ENCODE measurements at places on chromosomes 1 and 21.

DNA sequence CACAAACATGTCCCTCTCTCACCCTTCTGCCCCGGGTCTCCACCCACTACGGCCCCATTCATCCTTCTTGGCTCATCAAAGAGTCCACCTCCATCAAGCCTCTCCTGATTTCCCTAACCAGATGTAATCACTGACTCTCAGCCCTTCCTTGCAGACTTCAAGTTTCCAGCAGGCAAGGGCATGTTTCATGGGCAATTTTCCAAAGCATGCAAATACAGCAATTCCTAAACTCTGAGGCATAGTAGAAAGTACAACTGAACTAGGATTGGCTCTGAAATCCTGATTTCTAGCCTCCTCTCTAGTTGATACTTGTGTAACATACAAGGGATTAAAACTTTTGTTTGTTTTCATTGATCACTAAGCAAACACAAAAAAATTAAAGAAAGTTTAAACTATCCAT lies 109.1 kb upstream of the GADD45A start:
- DNase-seq: no peak

DNA sequence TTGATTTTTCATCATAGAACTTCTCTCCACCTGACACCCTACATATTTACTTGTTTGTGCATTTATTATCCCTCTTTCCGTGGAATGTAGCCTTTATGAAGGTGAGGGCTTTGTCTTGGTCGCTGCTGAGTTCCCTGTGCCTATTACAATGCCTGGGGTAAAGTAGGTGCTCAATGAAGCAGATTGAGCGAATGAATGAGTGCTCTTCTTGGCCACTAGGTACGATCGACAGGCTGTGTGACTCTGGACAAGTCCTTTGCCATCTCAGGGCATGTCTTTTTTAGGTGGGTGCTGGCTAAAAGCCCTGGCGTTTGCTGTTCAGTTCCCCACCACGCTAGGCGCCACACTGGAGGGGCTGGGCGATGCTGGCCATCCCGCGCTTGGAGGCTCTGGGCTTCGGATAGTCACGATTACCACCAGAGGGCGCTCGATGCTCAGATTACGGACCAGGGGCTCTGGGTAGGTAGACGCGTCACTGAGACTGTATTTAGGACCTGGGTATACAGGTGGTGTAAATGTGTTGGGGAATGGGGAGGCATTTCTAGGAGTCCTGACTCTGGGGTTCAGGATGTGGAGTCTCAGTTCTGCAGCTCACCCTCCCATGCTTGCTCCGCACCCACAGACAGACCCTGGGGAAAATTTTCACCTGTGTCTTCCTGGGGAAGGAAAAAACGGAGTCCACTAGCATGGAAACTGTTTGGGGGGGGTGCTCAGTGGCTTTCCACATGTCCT lies 71.0 kb upstream of the CSF3R start:
- peak; percentile 70 for DNase-seq

DNA sequence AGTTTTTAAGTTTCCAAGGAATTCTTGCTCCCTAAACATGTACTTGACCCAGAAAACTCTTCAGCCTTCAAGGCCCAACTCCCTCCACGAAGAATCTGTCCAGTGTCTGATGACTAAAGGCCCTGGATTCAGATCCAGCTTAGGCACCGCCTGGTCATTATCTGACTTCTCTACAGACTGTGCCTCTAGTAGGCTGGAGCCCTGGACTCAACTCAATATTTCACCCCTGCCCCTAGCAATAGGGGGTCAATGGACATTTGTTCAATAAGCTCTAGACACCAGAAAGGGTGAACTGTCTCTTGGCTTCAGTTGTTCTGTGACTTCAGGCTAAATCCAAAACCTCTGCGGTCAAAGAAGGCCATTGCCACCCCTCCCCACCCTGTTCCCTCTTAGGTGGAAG lies 34.5 kb downstream of the NUAK2 start:
- DNase-seq: no peak

DNA sequence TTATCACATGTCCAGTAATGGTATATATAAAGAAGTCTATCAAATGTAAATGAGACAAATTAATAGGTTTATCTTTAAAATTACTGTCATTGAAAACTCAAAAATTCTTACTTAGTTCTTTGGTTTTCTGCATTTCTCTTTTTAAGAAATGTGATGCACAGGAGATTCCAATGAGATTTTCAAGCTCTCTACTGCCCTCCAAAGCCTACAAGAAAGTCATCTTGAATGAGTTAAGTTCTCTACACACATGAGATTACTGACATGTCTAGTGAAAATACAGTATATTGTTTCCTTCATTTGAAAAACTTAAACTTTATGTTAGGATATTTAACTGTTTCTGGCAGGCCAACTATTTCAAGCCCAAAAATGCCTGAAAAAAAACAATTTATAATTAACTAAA lies 68.8 kb downstream of the ITGB3BP start:
- DNase-seq: no peak

DNA sequence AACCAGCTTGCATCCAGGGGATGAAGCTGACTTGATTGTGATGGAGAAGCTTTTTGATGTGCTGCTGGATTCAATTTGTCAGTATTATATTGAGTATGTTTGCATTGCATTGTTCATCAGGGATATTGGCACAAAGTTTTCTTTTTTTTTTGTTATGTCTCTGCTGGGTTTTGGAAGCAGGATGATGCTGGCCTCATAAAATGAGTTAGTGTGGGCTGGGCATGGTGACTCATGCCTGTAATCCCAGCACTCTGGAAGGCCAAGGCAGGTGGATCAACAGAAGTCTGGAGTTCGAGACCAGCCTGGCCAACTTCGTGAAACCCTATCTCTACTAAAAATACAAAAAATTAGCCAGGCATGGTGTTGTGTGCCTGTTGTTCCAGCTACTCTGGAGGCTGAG lies 8.6 kb downstream of the OR2L3 start:
- no peak for DNase-seq

DNA sequence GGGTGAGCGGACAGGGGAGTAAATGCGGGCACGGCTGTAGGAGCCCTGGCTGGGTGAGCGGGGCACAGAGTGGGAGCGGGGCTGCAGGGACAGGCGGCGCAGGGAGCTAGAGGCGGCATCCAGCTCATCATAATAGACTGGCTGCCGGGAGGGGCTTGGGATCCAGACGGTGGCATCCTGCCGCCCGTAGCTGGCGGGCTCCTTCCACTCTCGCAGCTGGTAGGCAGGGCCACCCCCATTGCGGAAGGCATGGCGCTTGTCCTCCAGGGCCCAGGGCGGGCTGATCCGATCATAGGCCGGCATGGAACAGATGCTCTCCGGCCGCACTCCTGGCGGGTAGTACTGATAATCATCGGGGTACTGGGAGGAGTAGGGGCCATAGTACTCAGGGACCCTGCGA lies 43.7 kb upstream of the GOLT1A start:
- no peak for DNase-seq

DNA sequence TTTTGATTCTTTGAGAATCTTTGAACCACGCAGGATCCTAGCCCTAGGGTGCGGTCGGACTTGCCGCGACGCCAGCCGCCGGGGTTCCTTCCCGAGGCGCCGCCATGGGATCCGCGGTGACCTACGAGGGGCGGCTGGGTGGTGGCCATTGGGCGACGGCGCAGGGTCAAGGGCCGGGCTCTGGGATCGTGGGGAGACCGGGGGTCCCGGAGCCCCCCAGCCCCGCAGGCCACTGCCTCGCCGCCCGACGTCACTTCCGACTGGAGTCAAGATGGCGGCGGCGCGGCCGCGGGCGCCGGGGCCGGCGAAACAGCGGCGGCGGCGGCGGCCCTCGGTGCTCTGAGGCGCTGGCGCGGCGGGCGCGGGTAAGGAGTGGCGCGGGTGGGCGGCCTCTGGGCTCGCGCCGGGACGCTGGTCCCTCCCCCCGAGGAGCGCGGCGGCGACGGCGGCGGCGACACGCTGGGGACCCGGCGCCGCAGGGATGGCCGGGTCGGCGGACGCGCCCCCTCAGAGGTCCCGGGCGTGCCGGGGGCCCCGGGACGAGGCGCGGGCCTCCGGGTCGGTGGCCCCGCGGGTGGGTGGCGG lies at the start of gene PRDM2:
Gene PRDM2 (plus strand): TSS at position 253 of the 585 bp plus-strand sequence. CDS start 15,418 bp downstream, outside the sequence.
- DNase-seq: peak; percentile 51

GRCh38 chr1:197690074-197690473 lies 85.2 kb downstream of the DENND1B start:
- peak; percentile 21 for DNase-seq

DNA sequence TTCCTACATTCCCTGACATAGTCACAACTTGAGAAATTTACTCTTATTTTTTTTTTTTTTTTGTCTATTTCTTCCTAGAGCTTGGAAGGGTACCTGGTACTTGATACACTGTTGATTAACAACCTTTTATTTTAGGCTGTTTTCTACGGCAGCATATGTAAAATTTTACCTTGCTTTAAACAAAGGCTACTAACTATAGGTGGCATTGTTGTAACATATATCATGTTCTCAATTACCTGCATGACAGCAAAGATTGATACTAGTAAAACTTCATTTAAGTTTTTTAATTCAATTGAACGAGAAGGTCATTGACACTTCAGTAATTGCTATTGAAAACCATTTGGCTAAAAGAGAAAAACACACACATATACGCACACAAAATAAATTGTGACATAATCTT lies 238.3 kb upstream of the ESRRG start:
- DNase-seq: no peak

GRCh38 chr1:192580351-192580962 lies 4.9 kb downstream of the RGS1 start:
- DNase-seq: peak; percentile 20

DNA sequence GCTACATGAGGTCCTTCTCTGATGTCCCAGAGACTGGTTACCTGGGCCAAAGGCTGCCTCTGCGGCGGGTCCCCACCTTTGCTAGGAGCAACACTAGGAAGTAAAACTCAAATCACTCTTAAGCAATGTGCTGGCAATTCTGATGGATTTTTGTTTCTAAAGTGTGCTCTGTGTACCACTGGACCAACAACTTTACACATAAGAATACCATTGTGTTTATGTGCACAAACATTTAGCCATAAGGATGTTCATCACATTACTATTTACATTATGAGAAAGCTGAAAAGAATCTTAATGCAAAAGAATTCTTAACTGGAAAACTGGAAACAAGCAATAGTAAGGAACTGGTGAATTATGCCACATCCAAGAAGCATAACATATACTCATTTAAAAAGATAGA lies 38.6 kb downstream of the SSBP3 start:
- DNase-seq: no peak

DNA sequence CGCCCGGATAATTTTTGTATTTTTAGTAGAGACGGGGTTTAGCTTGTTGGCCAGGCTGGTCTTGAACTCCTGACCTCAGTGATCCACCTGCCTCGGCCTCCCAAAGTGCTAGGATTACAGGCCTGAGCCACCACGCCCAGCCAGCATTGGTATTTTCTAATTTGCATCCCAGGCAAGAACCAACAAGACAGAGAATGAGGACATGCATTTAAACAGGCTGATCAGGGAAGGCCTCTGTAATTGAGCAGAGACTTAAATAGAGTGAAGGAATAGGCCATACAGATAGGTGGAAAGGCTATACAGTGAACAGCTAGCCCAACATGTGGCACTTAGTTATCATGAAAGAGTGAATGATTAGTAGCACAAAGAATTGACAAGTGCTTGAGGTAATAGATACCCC lies 230.4 kb downstream of the SLC35F3 start:
- DNase-seq: no peak

DNA sequence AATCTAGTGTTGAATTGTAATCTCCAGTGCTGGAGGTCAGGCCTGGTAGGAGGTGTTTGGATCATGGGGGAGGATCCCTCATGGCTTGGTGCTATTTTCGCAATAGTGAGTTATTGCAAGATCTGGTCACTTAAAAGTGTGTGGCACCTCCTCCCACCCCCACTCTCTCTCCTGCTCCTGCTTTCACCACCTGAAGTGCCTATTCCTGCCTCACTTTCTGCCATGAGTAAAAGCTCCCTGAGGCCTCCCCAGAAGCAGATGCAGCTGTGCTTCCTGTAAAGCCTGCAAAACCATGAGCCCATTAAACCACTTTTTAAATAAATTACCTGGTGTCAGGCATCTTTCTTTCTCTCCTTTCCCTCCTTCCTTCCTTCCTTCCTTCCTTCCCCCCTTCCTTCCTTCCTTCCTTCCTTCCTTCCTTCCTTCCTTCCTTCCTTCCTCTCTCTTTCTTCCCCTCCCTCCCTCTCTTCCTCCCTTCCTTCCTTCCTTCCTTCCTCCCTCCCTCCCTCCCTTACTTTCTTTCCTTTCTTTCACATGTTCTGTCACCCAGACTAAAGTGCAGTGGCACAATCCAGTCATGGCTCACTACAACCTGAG lies 172.4 kb downstream of the C1orf21 start:
- no peak for DNase-seq

- no peak for DNase-seq
Measured at GRCh38 chr1:30845904-30846290, 62.7 kb downstream of the SDC3 start.
